Endothelial cell of umbilical vein (primary cell): ENCODE measurements at places on chromosomes 6 and 20. TPM values are rescaled to one million over a fixed set of nuclear protein-coding genes. Genes with fewer than 3 reads are reported as not detected.
A peak's percentile ranks its signal among the peaks of the same experiment; 100 is the strongest.

GRCh38 chr6:7993952-7994351 lies 70.2 kb downstream of the BLOC1S5 start:
- no peak for DNase-seq
- H3K4me1 ChIP-seq: peaks cover 66% of the 10 kb centered on the region
- H3K4me3 ChIP-seq: no peak overlapping the region
- H3K27ac ChIP-seq: peak overlapping the region; percentile 99
- H3K27me3 ChIP-seq: no peaks in the 10 kb centered on the region
- H3K36me3 ChIP-seq: no peaks in the 10 kb centered on the region

DNA sequence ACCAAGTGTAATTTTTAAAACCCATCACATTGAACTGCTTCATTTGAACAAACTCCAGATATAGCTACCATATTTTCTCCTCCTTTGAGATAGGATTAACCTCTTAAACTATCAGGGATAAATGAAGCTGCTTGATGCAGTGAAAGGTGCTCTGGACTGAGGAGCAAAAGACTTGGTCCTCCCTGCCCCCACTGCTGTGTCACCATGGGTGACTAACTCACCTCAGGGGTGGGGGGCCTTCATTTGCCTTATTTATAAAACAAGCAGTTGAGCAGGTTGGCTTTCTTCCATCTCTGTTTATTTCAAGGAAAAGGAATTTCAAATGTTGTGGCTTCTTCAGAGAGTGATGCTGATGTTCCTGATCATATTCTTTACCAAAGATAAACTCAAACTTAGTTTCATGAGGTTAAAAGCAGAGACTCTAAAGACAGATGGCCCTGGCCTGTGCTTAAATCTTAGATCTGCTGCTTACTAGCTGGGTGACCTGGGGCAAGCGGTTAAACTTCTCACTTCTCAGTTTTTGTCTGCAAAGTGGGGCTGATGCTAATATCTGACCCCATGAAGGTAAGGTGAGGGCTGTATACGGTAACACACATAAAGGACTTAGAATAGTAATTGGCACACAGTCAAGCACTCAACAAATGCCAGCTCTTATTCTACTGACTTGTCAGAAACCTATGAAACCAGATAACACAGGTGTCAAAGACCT lies 50.5 kb downstream of the FHL5 start:
- H3K4me3 ChIP-seq: no peak overlapping the region
- H3K4me1 ChIP-seq: no peaks in the 10 kb centered on the region
- H3K27me3 ChIP-seq: no peaks in the 10 kb centered on the region
- no peak for DNase-seq
- H3K27ac ChIP-seq: no peak overlapping the region

OXT gene
- polyA plus RNA-seq: not detected in 2 replicates

- peak overlapping the region; percentile 91 for H3K27ac ChIP-seq
- H3K4me3 ChIP-seq: peak overlapping the region; percentile 66
- DNase-seq: peak; percentile 2
- H3K27me3 ChIP-seq: no peaks in the 10 kb centered on the region
- H3K36me3 ChIP-seq: no peaks in the 10 kb centered on the region
These were observed 634 bp upstream of the BTBD9 start for GRCh38 chr6:38640216-38640909.

- H3K4me3 ChIP-seq: no peak overlapping the region
- H3K4me1 ChIP-seq: no peaks in the 10 kb centered on the region
- no peak overlapping the region for H3K27ac ChIP-seq
- H3K36me3 ChIP-seq: no peaks in the 10 kb centered on the region
- no peaks in the 10 kb centered on the region for H3K27me3 ChIP-seq
These were observed 58.6 kb upstream of the PTPRT start for GRCh38 chr20:43248341-43248740.

DNA sequence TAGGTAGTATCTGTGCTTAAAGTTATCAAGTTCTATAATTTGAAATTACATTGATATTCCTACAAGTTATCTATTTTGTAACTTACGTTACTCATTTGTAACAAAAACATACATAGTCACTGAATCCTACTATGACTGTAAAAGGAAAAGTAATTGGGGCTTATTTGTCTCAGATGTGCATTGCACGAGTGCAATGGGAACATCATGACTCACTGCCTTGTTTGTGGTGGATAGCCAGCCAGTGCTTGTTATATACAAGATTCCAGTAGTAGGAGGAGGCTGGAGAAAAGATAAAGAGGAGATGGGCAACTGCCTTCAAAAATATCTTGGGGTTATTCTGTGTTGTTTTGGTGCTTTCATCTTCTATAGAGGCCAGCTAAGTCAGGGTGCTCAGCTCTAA lies 164.1 kb downstream of the RNF144B start:
- no peak overlapping the region for H3K4me3 ChIP-seq
- no peak for DNase-seq
- H3K36me3 ChIP-seq: no peaks in the 10 kb centered on the region
- no peak overlapping the region for H3K27ac ChIP-seq
- H3K4me1 ChIP-seq: no peaks in the 10 kb centered on the region

DNA sequence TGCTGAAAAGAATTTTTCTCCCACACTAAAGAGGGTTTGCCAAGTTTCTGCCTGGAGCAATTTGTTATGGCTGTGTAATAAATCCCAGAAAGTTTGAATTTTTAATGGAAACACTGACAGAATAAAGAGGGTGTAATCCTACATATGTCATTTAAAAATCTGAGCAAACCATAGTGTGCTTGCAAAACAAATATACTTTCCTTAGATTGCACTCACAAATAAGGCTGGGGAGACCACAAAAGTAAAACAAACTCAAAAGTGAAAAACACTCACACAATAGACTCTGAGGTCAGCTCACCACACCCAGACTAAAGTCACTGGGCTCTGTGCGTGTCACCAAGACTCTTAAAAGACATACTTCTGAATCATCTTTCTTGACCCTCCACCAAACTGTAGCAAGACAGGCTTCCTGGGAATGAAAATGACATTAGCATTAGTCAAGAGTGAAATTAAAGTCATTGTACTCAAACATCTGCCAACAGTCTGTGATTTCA lies 4.8 kb upstream of the ATXN1 start:
- peaks cover 69% of the 10 kb centered on the region for H3K4me1 ChIP-seq

DNA sequence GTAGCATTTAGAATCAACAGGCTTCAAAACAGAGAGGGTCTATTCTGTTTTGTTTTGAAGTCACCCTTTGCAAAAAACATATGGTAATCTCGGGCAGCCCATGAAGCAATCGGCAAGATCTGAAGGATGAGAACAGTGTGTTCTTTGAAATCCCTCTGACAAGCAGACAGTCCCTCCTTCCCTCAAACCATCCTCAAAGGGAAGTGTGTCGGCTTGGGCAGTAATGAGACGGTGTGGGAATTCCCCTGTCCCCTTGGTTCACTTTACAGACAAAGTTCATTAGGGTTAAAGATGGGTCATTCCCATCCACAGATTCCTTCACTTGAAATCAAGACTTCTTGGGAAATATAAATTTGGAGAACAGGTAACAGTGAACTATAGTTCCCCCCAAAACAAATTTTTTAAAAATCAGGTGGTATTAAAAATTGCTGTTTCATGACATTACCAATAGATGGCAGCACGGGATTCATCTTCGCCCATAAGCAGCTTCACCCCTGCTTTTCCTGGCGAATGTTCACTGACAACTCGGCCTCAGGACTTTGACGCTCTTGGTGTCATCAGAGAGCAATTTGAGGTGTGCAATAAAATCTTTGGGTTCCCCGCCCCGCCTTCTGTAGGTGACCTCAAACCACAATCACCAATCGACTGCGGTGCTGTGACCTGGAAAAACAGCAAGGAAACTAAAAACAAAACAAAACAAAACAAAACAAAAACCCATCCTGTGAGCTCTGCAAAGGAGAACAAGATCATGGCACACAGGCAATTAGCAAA lies 159.3 kb upstream of the TNFAIP3 start:
- H3K36me3 ChIP-seq: no peaks in the 10 kb centered on the region
- no peaks in the 10 kb centered on the region for H3K27me3 ChIP-seq
- peaks cover 4% of the 10 kb centered on the region for H3K4me1 ChIP-seq

DNA sequence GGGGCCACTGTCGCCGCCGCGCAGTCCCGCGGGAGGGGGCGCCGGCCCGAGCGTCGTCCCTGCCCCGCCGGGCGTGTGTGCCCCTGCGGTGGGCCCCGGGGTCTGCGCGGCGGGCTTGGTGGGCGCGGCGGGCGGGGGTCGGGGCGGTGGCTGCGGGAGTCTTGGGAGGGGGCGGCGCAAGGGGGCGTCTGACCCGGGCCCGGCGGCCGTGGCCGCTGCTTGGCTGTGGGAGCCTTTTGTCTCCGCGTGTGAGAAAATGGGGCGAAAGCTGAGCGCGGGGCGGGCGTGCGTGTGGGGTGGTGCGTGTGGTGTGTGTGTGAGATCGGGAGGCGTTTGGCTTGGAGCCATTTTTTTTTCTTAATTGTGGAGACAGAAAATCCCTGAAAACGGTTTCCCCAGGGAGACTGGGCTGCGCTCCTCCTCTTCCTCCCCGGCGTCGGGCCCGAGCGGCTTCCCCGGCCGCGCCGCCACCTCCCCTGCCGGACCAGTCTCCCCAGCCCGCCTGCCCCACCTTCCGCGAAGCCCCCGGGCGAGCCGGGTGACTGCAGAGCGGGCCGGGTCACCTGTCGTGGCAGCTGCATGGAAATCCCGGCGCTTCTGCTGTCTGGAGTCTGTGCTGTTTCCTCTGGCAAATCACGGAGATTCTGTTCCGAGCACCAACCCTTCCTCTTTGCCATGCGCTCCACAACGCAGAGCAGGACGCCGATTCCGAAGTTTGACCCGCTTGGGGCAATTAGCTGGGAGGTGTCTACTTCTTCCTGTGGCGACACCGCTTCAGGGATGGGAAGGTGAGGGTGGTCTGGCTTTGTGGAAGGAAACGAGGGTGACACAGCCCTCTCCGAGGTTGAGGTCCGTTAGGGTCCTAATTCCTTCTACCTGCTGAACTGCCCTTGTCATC lies 64.4 kb downstream of the GTF2H5 start:
- no peaks in the 10 kb centered on the region for H3K36me3 ChIP-seq
- peak overlapping the region; percentile 55 for H3K27ac ChIP-seq
- H3K4me3 ChIP-seq: peak overlapping the region; percentile 78
- peak; percentile 60 for DNase-seq
- H3K27me3 ChIP-seq: no peaks in the 10 kb centered on the region
- H3K4me1 ChIP-seq: peaks cover 17% of the 10 kb centered on the region
